CD8-positive, alpha-beta memory T cell (primary cell): ENCODE measurements at places on chromosomes 11 and 22.

- no peak for DNase-seq
These were observed 16.6 kb downstream of the DERL3 start for GRCh38 chr22:23822101-23822671.

DNA sequence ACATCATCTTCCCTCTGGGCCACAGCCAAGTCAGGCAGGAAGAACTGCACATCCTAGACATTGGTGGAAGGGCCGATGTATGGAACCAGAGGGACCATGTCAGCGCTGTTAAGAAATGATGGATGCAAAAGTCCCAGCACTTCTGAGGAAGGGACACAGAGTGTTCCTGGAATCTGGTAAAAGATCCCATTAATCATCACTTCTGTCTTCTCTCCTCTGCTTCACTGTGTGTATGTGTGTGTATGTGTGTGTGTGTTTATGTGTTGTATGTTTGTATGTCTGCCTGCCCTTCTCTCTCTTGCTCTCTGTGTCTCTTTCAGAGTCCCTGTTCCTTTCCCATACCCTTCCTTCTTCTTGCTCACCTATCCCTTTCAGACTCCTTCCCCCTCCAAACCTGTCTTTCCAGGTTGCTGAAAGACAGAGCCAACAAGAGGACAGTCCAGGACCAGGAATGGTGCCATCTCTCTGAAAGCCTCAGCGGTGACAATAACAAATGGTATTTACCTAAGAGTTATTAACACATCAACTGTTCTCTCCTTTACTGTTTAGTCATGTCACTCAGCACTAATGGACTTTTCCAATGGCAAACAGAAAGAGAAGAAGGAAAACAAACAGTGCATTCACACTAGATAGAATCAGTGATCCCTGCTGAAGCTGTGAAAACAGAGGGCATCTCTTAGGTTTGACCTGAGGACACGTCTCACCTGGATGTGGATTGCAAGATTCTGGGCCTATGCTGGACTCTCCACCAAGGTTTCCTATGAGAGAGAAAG is 47.1 kb downstream of the EHF start:
- DNase-seq: no peak

GRCh38 chr11:64290352-64291261 is 495 bp upstream of the KCNK4 start:
- DNase-seq: no peak

DNA sequence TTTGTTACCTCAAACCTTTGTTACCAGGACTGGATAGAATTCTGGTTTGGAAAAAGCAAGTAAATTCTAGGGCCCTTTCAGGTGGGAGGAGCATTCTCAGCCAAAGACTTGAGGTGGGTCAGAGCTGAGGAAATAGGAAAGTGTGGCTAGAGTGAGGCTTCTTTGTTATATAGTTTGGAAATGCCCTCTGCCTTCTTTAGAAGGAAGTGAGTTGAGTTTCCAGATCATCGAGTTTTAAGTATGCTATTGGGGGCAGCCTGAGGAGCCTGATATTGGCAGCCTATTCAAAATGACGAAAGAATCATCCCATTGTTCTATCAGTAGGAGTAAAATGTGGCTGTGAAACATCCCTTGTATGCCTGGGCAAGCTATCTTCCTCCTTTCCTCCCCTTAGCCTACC is 134.1 kb downstream of the ARHGAP42 start:
- no peak for DNase-seq

- DNase-seq: no peak
These were observed 4.9 kb downstream of the MSANTD4 start for GRCh38 chr11:106017093-106017492.

DNA sequence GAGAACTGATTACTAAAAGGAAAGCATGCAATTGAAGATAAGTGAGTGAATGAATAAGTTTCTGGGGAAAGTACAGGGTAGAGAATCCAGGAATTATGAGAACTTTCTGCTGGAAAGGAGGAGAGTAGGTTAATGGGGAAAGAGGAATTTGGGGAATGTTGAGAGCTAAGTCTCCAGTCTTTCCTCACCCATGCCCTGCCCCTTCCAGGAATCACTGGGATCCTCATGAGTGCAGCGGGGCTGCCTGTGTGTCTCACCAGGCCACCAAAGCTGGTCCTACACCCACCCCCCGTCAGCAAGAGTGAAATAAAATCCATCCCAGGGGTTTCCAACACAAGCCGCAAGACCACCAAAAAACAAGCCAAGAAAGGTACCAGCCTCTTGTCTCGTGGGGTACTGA is 17.0 kb downstream of the DTX4 start:
- DNase-seq: no peak

GRCh38 chr11:27722953-27723344 is 22.7 kb upstream of the BDNF start:
- DNase-seq: no peak

GRCh38 chr11:87038235-87038977 is 672 bp downstream of the TMEM135 start:
- DNase-seq: no peak

- DNase-seq: no peak
These were observed 20.5 kb upstream of the SCGB1A1 start for GRCh38 chr11:62398011-62398994.

DNA sequence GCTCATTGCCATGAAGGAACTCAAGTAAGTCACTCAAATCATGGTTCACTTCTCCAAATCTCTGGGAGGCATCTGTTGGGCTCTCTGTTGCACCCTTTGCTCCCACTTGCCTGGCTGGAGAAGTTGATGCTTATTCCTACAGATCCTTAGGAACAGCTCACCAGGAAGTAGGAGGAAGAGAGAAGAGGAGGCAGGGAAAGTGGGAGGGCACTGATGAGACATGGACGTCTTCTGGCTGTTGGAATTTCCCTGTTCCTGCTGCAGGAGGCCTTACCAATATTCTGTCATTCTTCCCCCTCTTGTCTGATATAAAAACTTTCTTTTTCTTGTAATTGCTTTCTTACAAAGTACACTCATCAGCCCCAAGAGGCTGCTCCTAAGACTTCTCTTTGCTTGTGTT is 13.6 kb downstream of the POLR2F start:
- no peak for DNase-seq

- no peak for DNase-seq
These were observed 76.7 kb upstream of the BLID start for GRCh38 chr11:122192634-122193255.

- peak; percentile 49 for DNase-seq
These were observed 3.8 kb downstream of the CD81 start for GRCh38 chr11:2380807-2381350.

DNA sequence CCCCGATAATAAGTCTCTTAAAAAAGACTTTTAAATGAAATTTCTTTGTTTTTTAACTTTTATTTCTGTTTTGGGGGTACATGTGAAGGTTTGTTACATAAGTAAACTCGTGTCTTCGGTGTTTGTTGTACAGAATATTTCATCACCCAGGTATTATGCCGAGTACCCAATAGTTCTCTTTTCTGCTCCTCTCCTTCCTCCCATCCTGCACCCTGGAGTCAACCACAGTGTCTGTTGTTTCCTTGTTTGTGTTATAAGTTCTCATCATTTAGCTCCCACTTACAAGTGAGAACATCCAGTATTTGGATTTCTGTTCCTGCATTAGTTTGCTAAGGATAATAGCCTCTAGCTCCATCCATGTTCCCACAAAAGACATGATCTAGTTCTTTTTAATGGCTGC is 1.6 kb upstream of the GSTP1 start:
- DNase-seq: no peak

DNA sequence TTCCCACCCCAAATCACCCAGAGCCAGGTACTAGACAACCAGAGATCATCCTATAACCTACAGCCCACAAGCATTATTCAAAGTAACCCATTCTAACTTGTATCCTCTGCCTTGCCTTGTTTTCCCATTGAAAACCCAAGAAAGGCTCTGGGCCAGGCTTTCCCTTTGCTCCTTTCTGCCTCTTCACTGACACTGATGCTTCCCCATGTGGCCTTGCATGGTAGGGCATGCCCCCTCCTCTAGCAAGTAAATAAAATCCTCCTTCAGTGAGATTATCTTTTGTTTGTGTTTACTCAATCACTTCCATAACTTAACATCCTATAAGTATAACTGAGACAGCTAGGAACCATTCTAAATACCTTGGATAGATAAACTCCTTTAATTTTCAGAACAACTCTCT is 65.6 kb upstream of the FAR1 start:
- DNase-seq: no peak

GRCh38 chr11:45468267-45468856 is 182.2 kb upstream of the SYT13 start:
- no peak for DNase-seq

GRCh38 chr11:35436581-35437250 is 17.4 kb upstream of the SLC1A2 start:
- DNase-seq: no peak

- DNase-seq: peak; percentile 93
These were observed at the start of gene DUSP18 for GRCh38 chr22:30667494-30668385. DUSP18 (minus strand) TSS chr22:30667875; CDS start chr22:30664003, 3,872 bp downstream.

GRCh38 chr22:43622886-43623285 is 189.2 kb downstream of the EFCAB6 start:
- DNase-seq: no peak

DNA sequence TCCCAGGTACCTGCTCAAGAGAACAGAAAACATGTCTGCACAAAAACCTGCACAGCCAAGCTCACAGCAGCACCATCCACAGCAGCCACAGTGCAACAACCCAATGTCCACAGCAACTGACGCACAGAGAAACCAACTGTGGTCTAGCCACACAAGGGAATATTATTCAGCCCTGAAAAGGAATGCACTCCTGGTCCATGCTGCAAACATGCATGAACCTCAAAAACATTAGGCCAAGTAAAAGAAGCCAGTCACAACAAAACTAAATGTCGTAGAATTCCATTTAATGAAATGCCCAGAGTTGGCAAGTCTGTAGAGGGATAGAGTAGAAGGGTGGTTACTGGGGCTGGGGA is 60.6 kb downstream of the MYEOV start:
- no peak for DNase-seq

- DNase-seq: no peak
These were observed 89.5 kb downstream of the TRMU start for GRCh38 chr22:46425016-46425415.

DNA sequence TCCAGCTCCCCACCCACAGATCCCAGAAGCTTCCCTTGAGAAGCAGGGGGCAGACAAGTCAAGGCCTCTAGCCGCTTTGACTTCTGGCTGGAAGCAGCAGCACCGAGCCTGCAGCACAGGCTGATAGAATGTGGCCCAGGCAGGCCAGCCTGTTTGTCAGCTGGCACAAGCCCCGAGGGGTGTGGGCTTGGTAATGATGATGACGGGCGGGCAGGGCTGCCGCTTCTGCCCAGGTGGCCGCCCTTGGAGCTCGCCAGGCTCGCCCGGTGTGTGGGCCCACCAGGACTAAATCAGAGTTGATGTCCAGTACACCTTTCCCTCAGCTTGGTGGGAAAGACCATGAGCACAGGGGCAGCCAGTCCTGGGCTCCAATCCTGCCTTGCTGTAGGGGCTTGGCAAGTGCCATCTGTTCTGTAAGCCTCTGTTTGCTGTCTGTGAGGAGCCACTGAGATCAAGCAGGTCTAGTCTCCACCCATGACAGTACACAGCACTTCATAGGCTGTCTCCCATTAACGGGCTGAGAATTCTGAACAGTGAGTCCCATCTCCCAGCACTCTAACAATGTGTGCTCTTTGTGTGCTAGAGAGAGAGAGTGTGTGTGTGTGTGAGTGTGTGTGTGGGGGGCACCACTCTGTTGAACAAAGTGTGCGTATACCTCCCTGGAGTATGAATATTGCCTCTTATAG is 26.8 kb downstream of the MICAL2 start:
- DNase-seq: no peak

DNA sequence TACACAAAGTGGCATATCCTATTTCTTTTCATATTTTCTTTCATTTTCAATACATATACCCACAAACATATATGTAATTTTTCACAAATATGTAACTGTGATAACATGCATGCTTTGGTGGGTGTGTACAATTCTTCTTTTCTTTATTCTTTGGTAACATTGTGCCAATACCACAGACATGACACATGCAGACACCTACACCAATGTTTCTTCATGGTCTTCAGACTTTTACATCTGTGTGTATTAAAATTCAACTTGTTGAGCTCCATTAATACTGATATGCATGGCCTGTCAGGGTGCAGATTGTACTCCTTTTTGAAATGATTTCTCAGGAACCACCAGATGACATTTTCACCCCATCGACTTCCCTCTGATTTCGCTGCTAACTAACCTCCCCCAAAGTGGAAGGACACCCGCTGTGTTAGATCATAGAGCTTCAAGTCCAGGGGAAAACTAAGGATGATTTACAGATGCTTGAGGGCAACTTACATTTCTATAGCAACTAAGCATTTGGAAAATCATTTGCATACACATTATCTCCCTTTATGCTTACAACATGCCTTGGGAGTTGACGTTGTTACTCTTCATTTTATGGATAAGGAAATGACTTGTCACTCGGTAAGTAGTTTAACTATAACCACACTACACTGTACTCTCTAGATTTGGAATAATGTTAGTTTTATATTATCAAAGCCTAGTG is 10.5 kb upstream of the PANX3 start:
- DNase-seq: no peak

DNA sequence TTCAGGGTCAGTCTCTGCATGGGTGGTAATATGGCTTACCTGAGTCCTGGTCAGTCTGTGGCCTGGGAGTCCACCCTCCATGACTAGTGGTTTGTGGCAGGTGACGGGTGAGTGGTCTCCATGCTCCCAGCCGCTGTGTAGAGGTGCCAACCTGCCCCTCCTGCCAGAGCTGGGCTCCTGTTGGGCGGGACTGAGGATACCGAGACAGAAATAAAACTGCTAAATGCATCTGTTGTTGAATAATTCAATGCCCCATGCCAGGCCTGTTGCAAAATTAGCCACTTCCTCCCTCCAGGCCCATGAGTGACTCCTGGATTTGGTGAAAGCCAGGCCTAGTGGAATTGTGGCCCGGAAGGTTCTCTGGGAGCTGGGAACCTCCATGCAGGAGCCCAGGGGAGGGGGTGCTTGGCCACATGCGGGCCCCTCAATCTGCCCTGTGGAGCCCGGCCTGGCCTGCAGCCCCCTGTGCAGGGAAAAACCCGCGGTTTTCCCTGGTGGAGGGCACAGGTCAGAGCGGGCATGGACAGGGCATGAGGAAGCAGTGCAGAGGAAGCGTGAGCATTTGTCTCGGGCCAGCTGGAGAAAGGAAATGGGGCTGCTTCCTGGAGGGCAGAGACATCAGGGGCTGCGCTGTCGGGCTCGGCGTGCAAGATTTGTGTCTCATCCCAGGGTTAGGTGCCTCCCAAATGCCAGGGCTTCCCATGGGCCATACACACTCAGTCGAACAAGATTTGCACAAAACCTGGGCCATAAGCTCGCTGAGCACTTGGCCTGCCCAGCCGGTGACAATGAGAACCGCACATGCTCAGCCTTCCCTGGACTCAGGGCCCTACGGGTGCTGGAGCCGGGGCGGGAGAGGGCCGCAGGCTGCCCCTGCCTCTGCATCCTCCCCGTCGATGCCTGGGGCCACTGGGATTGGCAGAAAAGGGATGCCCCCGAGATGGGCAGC is 66.9 kb downstream of the KCNQ1 start:
- no peak for DNase-seq

DNA sequence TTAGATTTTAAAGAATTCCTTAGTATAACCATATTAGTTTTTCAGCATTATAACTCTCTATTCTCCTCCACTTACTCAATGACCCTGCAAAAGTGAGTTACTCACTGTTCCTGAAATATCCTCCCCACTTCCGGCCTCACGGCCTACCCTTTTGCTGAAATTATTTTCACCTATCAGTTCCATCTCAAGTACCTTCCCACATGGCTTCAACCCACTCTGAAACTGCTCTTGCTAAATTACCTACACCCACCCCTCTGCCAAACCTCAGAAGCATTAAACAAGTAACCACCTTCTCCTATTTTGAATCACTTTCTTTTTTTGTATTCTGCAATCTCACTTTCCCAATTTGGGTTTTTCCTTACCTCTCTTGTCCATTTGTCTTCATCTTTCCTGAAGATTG is 37.7 kb downstream of the OR5P2 start:
- DNase-seq: no peak
